Caco-2 (cell line): ENCODE measurements at places on chromosomes 3 and 15.

DNA sequence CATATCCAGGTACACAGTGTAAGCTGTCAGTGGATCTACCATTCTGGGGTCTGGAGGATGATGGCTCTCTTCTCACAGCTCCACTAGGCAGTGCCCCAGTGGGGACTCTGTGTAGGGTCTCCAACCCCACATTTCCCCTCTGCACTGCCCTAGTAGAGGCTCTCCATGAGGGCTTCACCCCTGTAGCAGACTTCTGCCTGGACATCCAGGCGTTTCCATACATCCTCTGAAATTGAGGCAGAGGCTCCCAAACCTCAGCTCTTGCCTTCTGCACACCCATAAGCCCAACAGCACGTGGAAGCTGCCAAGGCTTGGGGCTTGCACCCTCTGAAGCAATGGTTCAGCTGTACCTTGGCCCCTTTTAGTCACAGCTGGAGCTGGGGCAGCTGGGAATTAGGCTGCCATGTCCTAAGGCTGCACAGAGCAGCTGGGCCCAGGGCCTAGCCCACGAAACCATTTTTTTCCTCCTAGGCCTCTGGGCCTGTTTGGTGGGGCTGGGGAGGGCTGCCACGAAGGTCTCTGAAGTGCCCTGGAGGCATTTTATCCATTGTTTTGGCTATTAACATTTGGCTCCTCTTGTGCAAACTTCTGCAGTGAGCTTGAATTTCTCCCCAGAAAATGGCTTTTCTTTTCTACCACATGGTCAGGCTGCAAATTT, 65.5 kb upstream of the FILIP1L start:
- no peak for DNase-seq

GRCh38 chr15:34726406-34727100, 28.2 kb downstream of the GJD2 start:
- DNase-seq, result no peak

GRCh38 chr3:48739955-48740823, 23.2 kb upstream of the IP6K2 start:
- DNase-seq, result peak; percentile 66

- no peak for DNase-seq
Observed at GRCh38 chr15:43440721-43441281, 52.2 kb downstream of the TP53BP1 start.

GRCh38 chr3:175153595-175153994, 294.5 kb downstream of the NAALADL2 start:
- DNase-seq, result no peak

- no peak for DNase-seq
Observed at GRCh38 chr3:107235928-107236315, 141.3 kb upstream of the CCDC54 start.

DNA sequence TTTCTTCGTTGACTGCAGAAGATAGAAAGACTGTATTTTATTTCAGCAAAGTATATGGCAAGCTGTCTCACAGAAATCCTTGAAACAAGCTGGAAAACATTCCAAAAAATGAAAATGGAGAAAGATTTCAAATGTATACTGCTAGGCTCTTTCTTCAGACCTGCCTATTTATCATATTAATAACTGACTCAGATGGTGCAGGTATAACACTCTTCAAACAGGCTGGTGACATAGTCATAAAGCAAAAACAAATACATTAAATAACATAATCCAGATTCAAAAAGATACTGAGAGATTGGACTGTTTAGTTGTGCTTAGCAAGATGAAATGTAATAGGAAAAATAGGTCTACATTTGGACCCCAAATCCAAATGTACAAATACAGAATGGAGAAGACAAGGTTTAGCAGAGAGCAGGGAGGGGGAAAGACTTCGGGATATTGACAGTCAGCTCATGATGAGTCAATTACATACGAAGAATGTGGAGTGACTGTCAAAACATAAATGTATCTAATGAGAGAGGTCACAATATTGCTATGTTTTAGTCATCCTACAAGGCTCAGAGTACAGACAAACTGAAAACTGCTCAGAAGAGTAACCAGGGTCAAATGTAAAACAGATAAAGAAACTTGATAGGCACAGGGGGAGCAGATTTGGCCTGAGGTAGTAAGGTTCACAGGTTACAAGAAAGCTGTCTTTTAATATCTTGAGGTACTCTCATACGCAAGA, 88.7 kb downstream of the DMXL2 start:
- no peak for DNase-seq

- DNase-seq, result no peak
Observed at GRCh38 chr3:99708207-99708745, 69.9 kb downstream of the COL8A1 start.

- DNase-seq, result no peak
Observed at GRCh38 chr3:98962951-98963350, 61.5 kb upstream of the DCBLD2 start.

DNA sequence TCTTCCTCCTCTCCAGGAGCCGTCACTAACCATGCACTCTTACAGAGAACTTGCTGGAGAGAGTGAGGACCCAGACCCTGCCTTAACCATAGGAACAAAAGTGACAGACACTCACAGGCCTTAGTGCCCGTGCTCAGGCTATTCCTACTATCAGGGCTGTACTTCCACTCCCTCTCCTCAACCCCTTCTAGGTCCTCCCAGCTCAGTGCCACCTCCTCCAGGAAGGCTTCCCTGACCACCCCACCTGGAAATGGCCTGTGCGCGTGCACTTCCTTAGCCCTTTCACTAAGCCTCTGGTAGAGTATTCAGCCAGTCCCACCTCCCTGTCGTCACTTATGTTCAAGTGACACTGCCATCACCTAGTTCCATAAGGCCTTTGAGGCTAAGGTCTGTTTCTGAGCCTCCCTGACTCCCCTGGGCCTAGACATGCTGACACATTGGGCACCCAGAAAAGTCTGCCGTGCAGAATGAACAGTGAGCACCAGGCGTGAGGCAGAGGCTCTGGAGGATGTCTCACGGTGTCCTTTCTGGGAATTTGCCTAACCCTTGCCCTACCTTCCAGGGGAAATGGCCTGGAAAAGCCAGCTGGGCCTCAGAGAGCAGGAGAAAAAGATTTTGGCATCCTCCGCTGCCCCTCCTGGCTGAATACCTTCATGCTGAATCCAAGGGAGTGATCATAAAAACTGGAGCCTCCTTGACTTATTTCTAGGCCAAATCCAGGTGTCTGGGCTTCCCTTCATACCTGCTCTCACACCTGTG, 108.6 kb upstream of the SMAD3 start:
- DNase-seq, result no peak

- no peak for DNase-seq
Observed at GRCh38 chr15:60184579-60184978, 180.5 kb downstream of the FOXB1 start.

DNA sequence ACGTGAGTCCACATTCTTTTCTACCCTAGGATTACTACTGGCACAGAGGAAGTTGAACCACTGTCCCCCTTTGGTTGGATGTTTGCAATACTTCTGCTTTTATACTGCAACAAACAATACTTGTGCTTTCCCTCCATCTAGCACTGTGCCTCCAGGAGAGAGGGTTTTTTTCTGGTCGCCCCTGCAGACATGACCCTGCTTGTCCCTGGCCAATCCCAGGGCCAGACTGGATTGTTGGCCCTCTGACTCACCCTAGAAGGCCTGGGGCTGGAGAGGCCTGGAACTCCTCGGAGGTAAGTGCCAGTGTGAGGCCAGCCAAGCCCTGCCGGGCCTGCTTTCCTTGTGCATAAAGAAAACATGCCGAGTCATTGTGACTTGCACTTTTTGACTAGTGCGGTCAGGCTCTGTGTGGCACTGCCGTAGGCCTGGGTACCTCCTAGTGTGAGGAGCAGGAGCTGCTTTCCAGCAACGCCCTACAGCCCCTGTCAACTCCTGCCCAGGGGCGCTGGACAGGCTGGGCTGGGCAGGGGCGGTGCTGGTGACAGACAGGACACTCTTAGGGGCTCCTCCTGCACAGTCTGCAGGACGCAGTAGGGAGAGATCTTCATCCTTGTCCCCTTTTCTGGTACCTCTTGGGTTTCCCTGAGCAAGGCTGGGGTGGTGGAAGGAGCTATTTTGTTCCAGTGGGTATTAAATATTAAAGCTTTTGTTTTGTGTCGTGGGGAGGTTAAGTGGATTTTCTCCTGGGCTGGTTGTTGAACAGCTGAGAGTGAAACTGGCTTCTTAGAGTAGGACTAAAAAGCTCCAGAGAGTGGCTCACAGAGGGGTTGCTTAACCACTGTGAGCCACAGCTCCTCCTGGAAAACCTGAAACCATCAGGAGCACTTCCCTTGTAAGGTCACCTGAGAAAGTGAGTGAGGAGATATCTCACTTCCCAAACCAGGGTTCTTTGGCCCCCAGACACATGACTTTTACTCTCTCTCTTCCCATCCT, 14.4 kb upstream of the TKT start:
- peak; percentile 87 for DNase-seq

DNA sequence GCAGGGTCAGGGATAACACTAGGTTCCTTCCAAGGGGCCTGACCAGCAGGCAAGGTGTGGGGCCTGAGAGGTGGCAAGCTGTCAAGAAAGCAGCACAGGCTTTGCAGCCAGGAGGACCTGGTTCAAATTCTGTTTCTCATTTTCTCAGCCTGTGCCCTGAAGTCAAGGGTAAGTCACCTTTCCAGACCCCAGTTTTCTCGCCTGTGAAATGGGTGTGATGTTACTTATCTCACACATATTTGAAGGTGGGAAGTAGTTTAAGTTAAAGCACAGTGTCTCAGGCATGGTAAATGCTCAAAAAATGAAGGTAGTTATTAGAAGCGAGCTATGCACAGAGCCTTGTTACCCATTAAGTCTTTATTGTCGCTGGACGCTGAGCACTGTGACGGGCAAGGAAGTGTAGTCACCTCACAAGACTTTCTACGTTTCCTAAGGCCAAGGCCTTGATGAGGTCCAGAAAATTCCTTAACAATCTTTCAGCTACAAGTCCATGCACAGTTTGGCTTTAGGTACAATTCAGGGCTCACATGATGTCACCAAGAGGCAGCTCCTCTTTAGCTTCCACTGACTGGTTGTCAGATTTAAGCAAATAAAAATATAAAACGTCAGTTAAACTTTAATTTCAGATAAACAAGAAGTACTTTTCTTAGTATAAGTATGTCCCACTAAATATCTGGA, 522.6 kb upstream of the PROK2 start:
- no peak for DNase-seq

- DNase-seq, result no peak
Observed at GRCh38 chr3:184552863-184553262, 8.7 kb upstream of the EPHB3 start.

GRCh38 chr3:10437272-10437994, 68.0 kb downstream of the ATP2B2 start:
- DNase-seq, result no peak

DNA sequence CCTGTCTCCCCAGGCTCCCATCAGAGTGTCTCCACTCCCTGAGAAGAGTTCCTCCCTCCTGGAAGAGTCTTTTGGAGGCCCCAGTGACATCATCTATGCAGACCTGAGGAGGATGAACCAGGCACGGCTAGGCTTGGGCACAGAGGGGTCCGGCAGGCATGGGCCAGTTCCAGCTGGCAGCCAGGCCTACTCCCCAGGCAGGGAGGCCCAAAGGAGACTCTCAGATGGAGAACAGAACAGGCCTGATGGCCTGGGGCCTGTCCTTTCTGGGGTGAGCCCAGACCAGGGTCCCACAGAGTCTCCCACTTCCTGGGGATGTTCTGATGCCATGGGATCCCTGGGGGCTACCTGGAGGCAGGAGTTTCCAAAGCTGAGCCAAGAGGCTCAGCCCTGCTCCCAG, 8.5 kb downstream of the SH2D7 start:
- DNase-seq, result no peak

GRCh38 chr3:127789990-127790881, 32.1 kb downstream of the MGLL start:
- no peak for DNase-seq

GRCh38 chr15:68537097-68537496, 41.7 kb upstream of the CORO2B start:
- no peak for DNase-seq

- DNase-seq, result no peak
Observed at GRCh38 chr15:56920367-56920627, 1.9 kb downstream of the TCF12 start.

DNA sequence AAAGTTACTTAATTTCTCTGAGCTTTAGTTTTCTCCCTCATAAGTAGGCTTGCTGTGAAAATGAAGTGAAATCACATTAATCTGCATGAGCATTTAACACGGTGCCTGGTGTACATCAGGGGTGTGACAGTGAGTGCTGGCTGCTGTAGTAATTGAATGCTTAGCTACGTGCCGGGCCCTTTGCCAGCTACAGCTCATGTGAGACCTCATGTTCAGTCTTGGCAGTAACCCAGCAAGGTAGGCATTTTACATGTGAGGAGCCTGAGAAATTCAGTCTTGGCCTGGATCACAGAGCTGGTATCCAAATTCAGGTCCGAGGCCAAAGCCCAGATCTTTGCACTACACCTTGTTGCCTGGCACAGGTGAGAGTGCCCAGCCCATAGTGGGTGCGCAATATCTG, 9.1 kb downstream of the GHRL start:
- DNase-seq, result no peak

DNA sequence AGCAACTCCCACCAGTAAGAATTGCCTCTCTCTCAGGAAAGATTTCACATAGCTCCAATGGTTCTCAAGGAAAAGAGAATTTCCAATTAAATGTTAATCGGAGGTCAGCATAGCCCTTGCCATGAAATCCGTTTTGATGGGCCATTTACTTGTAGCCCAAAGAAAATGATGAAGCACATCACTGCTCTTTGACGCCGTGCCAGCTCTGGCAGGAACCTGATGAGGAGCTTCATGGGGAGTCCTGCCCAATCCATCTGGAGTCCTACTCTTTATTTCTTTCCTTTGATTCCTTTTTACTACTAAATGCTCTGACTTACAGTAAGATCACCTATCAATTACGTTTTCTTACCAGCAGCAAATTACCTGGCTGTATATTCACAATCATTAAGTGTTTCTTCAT, 84.7 kb downstream of the FGF12 start:
- no peak for DNase-seq

DNA sequence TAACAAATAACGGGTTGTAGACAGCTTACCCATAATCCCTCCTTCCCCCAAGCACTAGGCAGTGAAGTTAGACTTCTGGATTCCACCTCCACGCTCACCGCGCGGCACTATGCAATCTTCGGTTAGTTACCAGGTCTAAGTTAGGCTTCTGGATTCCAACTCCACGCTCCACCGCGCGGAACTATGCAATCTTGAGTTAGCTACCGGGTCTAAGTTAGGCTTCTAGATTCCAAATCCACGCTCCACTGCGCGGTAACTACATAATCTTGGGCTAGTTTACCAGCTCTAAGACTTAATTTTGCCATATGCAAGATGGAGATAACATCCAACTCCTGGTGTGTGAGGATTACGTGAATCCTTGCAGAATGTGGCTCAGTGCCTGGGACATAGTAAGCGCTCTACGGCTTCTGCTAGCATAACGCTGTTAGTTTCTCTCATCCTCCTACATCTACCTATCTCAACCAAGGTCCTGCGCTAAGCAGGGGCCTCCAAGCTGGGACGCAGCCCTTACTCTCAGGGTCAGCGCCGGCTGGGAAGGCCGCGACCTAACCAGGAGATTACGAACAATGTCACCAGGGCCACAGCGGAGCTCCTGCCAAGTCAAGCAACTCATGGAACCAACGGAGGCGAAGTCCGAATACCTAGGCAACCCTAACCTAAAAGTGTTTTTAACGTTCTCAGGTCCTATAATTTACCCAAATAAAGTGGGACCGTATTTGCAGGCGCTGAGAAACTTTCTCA, 497 bp upstream of the RPLP1 start:
- DNase-seq, result peak; percentile 45

DNA sequence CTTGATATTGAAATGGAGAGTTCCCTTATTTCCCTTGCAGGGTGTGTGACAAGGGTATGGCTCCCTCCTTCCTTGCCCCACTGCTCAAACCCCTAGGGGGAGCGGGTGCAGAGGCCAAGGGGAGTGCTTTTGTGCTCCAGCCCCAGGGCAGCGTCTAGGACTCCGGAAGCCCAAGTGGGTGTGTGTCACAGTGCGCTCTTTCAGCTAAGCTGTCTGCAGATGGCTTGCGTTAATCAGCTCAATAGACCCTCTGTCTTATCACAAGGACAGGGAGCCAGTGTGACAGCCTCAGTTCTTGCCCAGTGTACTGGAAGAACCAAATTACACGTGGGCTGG, 523.6 kb upstream of the LMCD1 start:
- DNase-seq, result no peak
